ENCODE measurements at places on chromosomes 4 and X.
A peak's percentile ranks its signal among the peaks of the same experiment; 100 is the strongest.

- H3K27ac ChIP-seq = no peak overlapping the region
- no peaks in the 10 kb centered on the region for H3K36me3 ChIP-seq
- no peak overlapping the region for H3K4me3 ChIP-seq
Observed at GRCh38 chr4:156294577-156294976, 340.9 kb upstream of the CTSO start.

- H3K27me3 ChIP-seq = no peaks in the 10 kb centered on the region
- H3K4me3 ChIP-seq = no peak overlapping the region
- no peaks in the 10 kb centered on the region for H3K4me1 ChIP-seq
- H3K27ac ChIP-seq = no peak overlapping the region
Observed at GRCh38 chr4:38359113-38359512, 304.9 kb upstream of the KLF3 start.

DNA sequence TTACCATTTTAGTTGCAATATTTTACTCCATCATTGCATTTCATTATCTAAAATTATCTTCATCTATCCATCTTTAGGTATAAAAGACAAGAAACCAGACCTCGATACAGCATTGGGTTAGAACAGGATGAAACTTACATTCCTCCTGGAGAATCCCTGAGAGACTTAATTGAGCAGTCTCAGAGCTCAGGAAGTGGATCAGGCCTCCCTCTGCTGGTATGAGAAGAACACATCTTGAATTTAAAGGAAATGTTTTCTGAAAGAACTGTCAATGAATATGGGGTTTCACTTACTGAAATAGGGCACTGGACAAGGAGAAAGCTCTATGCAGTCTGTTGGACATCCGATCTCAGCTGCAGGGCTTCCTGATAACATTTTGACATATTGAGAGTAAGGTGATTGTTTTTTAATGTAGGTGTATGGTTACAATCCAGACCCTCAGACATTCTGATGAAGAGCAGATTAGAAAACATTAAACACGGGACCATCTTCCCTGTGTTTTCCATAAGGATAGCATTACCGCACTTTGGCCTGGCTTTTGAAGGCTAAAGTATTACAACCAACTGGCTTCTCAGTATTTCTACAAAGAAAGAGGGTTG is 367.2 kb downstream of the BMPR1B start:
- no peak overlapping the region for H3K27ac ChIP-seq
- DNase-seq = peak; percentile 33
- H3K4me1 ChIP-seq = no peaks in the 10 kb centered on the region
- no peak overlapping the region for H3K4me3 ChIP-seq
- H3K36me3 ChIP-seq = no peaks in the 10 kb centered on the region
- no peaks in the 10 kb centered on the region for H3K27me3 ChIP-seq

DNA sequence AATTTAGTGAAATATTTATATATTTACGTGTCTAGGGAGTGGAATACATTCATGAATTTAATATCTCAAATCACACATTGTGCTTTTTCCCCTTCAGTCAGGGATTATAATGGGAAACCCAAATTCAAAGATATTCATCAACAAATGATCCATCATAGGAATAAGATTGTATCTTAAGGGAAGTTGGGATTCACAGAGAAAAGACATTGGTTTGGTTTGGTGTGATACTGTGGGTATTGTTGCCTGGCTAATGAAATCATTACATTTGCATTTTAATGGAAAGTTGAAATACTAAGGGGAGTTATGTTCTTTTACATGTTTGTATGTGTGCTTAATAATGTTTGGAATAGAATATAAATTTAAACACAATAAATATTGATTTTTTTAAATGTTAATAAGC is 1.7 kb downstream of the TET2 start:
- H3K36me3 ChIP-seq = no peaks in the 10 kb centered on the region
- peak overlapping the region; percentile 82 for H3K4me3 ChIP-seq

- no peaks in the 10 kb centered on the region for H3K36me3 ChIP-seq
- no peak for DNase-seq
- no peak overlapping the region for H3K4me3 ChIP-seq
- no peak overlapping the region for H3K27ac ChIP-seq
Observed at GRCh38 chr4:133929531-133930239, 271.9 kb downstream of the PABPC4L start.

GRCh38 chr4:16187455-16187854 is 38.8 kb downstream of the TAPT1 start:
- peaks cover 14% of the 10 kb centered on the region for H3K36me3 ChIP-seq
- H3K4me3 ChIP-seq = no peak overlapping the region
- DNase-seq = no peak
- no peaks in the 10 kb centered on the region for H3K27me3 ChIP-seq

DNA sequence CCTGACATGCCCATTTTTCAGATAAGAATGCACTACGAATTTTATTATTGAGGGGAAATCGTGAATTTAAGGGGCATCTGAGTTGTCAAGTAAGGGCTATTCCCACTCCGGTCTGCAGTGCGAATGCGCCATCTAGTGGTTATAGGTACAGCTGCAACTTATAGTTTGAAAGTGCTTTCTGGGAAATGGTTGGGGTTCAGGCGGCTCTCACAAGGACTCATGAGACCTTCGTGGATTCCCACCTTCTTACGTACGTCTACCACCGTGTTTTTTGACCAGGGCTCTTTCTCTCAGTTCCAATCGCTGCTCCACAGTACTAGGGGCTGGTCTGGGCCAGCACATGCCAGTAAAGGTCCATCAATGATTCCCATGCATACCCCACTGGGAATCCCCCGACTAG is 12.3 kb downstream of the MSL3 start:
- no peaks in the 10 kb centered on the region for H3K27me3 ChIP-seq
- no peak overlapping the region for H3K4me3 ChIP-seq
- no peaks in the 10 kb centered on the region for H3K36me3 ChIP-seq

DNA sequence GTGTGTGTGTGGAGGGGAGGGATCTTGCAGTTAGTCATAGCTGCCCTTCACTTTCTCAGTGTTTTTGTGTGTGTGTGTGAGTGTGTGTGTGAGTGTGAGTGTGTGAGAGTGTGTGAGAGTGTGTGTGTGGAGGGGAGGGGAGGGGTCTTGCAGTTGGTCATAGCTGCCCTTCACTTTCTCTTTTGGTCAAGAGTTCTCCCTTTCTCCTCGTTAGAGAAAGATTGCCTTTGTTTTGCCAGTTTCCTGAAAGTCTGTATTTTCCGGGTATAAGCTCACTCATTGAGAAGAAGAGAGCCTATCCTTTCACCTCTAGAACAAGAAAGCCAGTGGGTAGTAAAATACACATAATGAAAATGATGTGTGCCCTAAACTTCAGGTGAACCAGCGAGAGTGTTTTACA is 75.2 kb upstream of the ENPP6 start:
- H3K27me3 ChIP-seq = no peaks in the 10 kb centered on the region
- H3K4me1 ChIP-seq = no peaks in the 10 kb centered on the region
- H3K27ac ChIP-seq = peak overlapping the region; percentile 28
- H3K4me3 ChIP-seq = no peak overlapping the region
- H3K36me3 ChIP-seq = no peaks in the 10 kb centered on the region

DNA sequence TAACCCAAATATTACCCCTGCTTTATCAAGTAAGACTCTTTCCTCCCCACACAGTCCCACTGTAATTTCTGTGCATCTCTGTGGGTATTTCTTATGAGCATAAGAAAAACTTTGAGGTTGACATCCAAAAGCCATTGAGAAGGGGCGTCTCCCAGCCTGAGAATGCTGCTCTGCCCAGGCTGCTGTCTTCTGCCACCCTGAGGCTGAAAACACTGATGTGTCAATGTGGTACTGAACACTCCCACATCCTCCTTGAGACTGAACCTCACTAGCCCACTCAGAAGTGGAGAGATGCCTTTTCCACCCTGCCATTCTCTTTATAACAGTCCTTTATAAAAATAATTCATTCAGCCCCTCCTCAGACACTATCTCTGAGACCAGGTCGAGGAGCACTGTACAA is 120.8 kb downstream of the SMIM20 start:
- no peaks in the 10 kb centered on the region for H3K27me3 ChIP-seq
- no peak overlapping the region for H3K27ac ChIP-seq
- no peak overlapping the region for H3K4me3 ChIP-seq
- DNase-seq = no peak
- no peaks in the 10 kb centered on the region for H3K4me1 ChIP-seq

- H3K4me1 ChIP-seq = no peaks in the 10 kb centered on the region
- H3K4me3 ChIP-seq = no peak overlapping the region
- H3K27ac ChIP-seq = no peak overlapping the region
- no peaks in the 10 kb centered on the region for H3K27me3 ChIP-seq
- DNase-seq = no peak
Observed at GRCh38 chrX:69155786-69156520, 9.3 kb downstream of the PJA1 start.

DNA sequence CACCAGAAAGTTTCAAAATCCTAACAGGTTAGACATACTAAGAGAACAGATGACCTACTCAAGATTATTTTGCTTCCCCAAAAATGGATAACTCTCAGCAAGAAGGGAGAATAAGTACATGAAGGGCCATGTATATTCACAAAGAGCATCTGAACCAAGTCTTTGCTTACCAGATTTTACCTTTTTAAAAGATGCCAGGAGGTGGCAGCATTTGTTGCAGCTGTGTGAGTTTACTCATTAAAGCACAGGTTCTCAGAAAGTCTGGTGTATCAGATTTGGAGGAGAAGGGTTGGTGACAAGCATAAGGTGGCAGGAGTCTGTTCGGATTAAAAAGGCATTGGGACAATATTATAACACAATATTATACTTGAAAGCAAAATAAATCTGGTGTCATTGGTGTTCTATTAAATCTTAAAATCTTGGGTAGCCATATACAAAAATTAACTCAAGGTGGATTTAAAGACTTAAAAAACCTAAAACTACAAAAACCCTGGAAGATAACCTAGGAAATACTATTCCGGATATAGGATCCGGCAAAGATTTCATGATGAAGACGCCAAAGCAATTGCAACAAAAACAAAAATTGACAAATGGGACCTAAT is 51.3 kb upstream of the NFKB1 start:
- no peaks in the 10 kb centered on the region for H3K36me3 ChIP-seq
- no peak overlapping the region for H3K4me3 ChIP-seq
- no peaks in the 10 kb centered on the region for H3K4me1 ChIP-seq
- peak; percentile 59 for DNase-seq
- H3K27ac ChIP-seq = no peak overlapping the region

DNA sequence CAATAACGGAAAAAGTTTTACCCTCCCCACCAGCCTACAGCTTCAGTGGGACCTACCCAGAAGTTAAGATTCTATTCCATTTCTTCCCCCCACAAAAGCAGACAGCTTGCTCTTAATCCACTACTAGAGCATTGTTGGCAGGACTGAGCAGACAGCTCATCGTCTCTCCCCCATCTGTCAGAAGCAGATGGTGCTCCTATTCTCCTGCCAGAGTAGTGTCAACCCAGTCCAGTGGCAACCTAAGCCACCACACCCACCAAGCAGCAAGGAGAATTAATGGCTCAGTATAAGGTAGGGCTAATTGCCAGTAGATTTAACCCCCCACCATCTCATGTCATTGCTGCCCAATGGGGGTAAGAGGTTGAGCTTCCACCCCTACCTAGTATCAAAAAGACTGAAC is 62.0 kb downstream of the AWAT2 start:
- no peaks in the 10 kb centered on the region for H3K4me1 ChIP-seq
- H3K27ac ChIP-seq = no peak overlapping the region
- no peaks in the 10 kb centered on the region for H3K27me3 ChIP-seq

DNA sequence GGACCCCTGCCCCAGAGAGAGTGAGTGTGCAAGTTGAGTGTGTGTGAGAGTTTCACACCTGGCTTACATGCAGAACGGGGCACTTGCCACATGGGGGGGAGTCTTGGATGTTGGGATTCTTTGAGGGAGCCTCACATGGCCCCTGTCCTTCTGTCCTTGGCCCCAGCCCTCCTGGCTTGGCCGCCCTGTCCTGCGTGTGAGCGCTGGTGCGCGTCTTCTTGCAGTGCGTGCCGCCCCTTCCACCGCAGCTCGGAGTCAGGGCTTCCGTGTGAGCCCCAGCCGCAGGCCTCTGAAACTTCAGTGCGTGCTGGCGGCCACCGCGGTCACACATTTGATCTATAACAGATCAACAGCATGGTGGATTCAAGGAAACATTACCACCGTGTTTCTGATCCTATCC is 30.1 kb upstream of the HGFAC start:
- no peak overlapping the region for H3K4me3 ChIP-seq
- no peak overlapping the region for H3K27ac ChIP-seq
- H3K27me3 ChIP-seq = no peaks in the 10 kb centered on the region
- peaks cover 7% of the 10 kb centered on the region for H3K4me1 ChIP-seq

- no peaks in the 10 kb centered on the region for H3K4me1 ChIP-seq
- no peak overlapping the region for H3K4me3 ChIP-seq
- H3K36me3 ChIP-seq = no peaks in the 10 kb centered on the region
- peaks cover 6% of the 10 kb centered on the region for H3K27me3 ChIP-seq
- no peak overlapping the region for H3K27ac ChIP-seq
Observed at GRCh38 chr4:3769642-3770184, 3.5 kb downstream of the ADRA2C start.

GRCh38 chr4:25506032-25506571 is 129.0 kb downstream of the ANAPC4 start:
- no peaks in the 10 kb centered on the region for H3K4me1 ChIP-seq
- DNase-seq = no peak
- H3K4me3 ChIP-seq = no peak overlapping the region
- H3K27me3 ChIP-seq = no peaks in the 10 kb centered on the region
- H3K36me3 ChIP-seq = no peaks in the 10 kb centered on the region

- no peak overlapping the region for H3K27ac ChIP-seq
- H3K36me3 ChIP-seq = no peaks in the 10 kb centered on the region
- DNase-seq = no peak
- no peaks in the 10 kb centered on the region for H3K27me3 ChIP-seq
- no peak overlapping the region for H3K4me3 ChIP-seq
Observed at GRCh38 chrX:106932960-106933537, 12.8 kb downstream of the CLDN2 start.

GRCh38 chrX:40310016-40310415 is 212.3 kb upstream of the BCOR start:
- no peaks in the 10 kb centered on the region for H3K4me1 ChIP-seq
- H3K36me3 ChIP-seq = no peaks in the 10 kb centered on the region
- H3K4me3 ChIP-seq = no peak overlapping the region
- DNase-seq = no peak

DNA sequence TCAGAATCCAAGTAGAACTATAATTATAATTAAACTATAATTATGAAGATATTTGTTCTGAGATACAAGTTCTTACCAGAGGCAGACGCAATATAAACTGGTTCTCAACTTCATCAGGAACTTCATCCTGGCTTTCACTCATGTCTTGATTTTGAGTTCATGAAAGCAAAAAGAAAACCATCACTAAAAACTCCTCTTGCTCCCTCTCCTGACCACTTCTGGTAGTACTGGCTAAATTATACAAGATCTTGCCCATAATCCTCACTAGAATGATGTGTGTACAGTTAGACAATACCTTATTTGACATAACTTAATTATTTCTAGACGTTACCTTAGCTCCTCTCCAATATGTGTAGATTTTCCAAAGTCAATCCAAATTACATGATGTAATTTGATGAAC is 3.7 kb downstream of the TAF7L start:
- H3K36me3 ChIP-seq = no peaks in the 10 kb centered on the region
- H3K4me3 ChIP-seq = no peak overlapping the region
- no peaks in the 10 kb centered on the region for H3K4me1 ChIP-seq
- H3K27me3 ChIP-seq = no peaks in the 10 kb centered on the region
- DNase-seq = no peak

Measured in prostate gland (tissue), 2 donors.